IPS DF 6.9 (cell line): ENCODE measurements at places on chromosomes 1 and 21.

DNA sequence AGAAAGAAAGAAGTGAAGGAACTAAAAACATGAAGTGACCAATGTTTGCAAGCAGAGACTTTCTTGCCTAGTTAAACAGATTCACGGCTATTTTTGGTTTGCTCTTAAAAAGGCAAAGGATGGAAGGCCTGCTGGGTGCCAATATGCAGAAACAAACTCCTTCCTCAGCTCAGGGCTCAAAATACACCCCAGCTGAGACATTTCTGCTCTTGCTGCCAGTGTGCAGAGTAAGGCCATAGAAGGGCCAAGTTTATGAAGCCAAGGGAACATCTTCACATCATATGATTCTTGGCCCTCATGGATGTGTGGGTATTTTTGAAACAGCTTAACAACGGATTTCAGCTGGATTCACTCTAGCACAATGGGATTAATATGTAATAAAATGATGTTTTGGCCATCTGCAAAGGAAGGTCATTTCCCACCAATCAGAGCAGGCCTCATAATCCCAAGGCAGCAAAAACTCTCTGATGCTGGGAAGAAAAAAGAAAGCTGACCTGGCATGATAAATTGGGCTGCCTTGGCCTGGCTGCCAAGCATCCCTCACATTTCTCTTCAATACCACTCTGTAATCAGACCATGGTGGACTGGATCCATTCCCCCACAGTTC is 70.7 kb downstream of the CAPZB start:
- DNase-seq: no peak

DNA sequence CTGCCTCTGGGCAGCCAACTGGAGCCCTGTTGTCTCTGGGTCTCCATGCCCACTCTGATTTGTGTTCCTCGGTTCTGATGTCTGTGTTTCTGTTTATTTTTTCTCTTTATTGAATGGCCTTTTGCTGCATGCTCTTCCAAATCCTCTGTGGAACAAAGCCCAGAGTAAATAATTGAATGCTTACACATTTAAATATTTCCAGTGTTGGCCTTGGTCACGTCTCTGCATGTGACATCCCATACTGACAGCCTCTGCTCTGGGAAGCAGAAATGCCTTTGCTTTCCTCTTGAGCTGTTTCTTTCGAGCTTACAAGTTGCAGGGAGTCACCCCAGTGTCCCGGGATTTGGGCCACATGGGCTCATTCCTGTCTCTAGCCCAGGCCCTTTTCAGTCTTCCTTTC is 267.9 kb downstream of the PTPRU start:
- no peak for DNase-seq

DNA sequence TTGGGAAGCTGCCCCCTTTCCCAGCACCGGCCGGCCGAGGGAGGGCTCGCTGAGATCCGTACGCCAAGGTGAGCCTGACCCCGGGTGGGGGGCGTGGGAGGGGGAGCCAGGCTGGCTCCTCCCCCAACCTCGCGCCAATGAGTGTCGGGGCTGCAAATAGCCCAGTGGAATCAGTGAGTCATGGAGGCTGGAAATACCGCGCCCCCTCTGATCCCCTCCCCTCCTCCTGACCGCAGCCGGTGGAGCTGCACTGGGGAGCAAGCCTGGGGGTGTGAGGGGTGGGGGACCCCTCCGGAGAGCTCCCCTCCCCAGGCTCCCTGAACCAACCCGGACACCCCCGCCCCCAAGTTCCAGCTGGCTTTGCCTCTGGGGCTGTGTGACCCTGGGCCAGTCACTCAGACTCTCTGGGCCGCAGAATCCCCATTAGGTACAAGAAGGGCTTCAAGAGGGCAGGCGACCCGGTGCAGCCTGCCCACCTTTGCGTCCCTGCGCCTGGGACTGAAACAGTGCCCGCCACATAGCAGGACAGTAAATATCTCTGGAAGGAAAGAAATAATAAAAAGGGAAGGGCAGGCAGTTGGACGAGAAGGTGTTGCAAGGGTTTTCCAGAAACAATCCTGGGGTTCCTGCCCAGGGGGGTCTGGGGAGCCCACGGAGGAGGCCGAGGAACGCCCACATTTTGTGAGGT is 4.5 kb downstream of the HSPB7 start:
- DNase-seq: no peak

DNA sequence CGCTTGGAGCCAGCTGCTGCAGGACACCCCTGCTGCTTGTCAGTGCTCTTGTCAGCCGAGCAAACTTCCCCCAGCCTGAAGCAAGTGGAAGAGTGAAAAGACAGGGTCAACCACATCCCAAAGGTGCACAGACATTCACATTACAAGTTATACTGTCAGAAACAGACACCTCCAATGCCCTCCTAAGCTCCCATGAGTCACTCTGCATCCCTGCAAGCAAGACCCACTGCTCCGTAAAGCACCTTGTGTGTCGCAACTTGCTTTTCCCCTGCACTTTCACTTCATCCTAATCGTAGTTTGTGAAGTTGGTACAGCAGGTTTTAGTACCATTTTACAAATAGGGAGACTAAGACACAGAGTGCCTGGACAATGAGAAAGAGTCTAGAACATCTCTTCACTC is 51.1 kb downstream of the KCNH1 start:
- no peak for DNase-seq

GRCh38 chr1:190373705-190374336 is 103.8 kb downstream of the BRINP3 start:
- DNase-seq: peak; percentile 1

- no peak for DNase-seq
Measured at GRCh38 chr1:1561801-1562470, 12.7 kb downstream of the SSU72 start.

DNA sequence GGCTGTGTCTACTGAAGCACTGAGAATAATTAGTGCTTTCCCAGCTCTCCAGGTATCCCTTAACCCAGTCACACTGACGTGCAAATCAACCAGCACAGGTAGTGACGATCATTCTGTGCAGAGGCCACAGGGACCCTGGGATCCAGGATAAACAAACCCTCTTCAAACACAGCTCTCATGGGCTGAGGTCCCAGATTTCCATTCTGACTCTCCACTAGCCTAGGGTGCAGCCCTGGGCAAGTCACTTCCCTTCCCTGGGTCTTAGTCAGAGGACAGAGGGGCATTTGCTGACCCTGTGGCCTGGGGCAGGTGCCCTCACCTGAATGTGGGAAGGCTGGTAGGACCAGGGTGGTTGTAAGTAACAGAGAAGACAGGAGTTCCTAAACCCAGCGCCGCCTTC is 724.7 kb downstream of the MATN1 start:
- no peak for DNase-seq

DNA sequence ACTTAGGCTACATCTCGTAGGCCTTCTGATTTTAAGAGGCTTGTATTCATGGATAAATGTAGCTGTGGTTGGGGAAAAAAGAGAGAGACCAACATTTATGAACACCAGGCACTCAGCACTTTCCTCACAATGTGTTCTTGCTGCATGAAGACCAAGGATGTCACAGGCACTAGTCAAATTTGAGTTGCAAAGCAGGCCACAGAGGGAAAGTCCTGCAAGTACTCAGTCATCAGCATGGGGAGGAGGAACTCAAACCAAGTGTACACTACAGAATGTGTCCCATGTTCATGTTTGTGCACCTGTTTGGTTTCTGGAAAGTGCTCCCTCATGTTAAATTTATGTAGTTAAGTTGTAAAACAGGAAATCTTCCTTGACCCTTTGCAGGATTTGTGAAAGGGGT is 8.7 kb upstream of the MAP3K7CL start:
- DNase-seq: no peak

- no peak for DNase-seq
Measured at GRCh38 chr1:205214756-205215155, 3.3 kb upstream of the DSTYK start.

- DNase-seq: no peak
Measured at GRCh38 chr1:38589036-38589435, 270.5 kb downstream of the RRAGC start.

GRCh38 chr1:213693864-213694263 is 293.9 kb upstream of the PROX1 start:
- DNase-seq: no peak

GRCh38 chr1:247647864-247648263 is 31.7 kb downstream of the OR13G1 start:
- peak; percentile 47 for DNase-seq

DNA sequence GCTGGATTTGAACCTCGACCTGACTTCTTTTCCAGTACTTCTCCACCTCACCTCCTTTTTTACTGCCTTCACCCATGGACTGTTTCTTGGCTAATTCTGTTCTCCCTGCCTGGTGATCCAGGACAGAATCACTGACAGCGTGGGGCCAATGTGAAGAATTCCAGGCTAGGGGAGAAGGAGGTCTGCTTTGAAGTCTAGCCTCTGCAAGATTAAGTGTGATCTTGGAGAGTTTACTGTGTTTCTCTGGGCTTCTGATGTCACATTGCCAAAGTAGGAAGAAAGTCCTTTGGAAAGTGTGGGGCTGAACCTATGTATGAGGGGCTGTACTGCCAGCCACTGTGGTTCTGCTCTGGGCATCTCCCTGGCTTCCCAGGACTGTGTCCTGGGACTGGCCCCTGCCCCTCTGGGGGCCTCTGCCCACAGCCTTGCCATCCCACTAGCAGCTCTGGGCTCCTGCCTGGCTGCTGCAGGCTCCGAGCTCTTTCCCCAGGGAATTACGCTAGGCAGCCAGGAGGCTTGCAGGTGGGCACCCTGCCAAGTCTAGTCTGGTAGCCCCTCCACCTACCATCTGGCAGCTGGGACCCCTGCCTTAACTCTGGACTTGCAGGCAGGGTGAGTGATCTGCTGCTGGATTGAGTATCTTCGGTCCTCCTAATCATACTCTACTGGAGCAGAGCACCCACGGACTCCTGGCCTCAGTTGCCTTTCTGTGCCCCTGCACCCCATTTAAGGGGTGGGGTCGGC is 52.2 kb downstream of the YARS1 start:
- DNase-seq: no peak

- no peak for DNase-seq
Measured at GRCh38 chr1:68449901-68450300, at the start of gene RPE65. TSS of gene RPE65 (minus strand) at chr1:68449954. CDS start at chr1:68449905, 49 bp downstream.

DNA sequence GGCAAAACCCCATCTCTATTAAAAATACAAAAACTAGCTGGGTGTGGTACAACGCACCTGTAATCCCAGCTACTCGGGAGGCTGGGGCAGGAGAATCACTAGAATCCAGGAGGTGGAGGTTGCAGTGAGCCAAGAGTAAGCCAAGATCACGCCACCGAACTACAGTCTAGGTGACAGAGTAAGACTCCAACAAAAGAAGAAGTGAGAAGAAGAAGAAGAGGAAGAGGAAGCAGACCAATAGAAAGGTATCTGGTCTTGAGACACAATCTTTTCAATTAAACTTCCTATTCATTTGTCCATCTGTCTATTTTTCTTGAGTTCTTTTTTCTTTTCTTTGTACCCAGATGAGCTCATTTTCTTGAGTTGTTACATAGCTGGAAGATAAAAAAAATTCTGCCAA is 55.7 kb upstream of the ACADM start:
- no peak for DNase-seq

DNA sequence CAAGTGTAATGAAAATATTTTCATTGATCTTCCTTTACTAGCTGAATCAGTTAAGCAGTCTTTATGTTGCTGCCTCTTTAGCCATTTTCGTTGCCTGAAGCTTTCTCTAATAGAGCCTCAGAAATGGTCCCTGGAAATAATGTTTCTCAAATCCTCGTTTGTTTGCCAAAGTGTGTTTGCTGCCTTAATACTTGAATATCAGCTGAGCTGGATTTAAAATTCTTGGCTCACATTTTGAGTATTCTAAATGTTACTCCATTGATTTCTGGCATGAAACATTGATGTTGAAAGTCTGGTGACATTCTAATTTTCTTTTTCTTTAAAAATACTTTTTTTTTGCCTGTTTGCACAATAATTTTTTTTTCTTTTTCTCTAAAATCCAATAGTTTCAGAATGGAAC is 84.6 kb upstream of the SERBP1 start:
- no peak for DNase-seq
